ENCODE measurements at places on chromosomes 5 and 9.
A peak's percentile ranks its signal among the peaks of the same experiment; 100 is the strongest.

DNA sequence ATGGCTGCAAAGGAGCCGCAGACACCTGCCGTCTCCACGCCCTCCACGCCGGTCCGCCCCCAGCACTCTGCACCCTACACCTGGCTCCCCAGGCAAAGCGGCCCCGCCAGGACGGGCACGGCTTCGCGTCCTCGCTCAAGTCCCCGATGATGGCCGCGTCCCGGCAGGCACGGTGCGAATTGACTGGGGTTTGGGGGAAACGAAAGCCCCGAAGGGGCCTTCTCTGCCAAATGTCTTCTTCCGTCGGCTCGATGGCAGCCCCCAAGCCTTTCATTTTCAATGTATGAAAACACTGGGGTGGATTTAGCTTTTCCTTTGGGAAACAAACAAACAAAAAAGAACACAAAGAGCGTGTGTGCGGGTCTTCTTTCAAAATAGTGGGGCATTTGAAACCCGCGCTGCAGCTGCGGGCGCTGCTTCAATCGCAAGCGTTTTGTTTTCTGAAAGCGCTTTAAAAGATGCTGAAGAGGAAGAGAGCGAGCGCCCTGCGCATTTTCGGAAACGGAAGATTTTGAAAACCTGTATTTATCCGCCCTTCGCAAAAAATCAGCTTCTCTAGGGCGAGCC, 160.0 kb downstream of the RMI1 start:
- DNase-seq, result no peak

GRCh38 chr5:54243483-54244080, 66.8 kb downstream of the ARL15 start:
- DNase-seq, result peak; percentile 24

GRCh38 chr5:77066823-77067442, 20.2 kb downstream of the ZBED3 start:
- DNase-seq, result peak; percentile 43

DNA sequence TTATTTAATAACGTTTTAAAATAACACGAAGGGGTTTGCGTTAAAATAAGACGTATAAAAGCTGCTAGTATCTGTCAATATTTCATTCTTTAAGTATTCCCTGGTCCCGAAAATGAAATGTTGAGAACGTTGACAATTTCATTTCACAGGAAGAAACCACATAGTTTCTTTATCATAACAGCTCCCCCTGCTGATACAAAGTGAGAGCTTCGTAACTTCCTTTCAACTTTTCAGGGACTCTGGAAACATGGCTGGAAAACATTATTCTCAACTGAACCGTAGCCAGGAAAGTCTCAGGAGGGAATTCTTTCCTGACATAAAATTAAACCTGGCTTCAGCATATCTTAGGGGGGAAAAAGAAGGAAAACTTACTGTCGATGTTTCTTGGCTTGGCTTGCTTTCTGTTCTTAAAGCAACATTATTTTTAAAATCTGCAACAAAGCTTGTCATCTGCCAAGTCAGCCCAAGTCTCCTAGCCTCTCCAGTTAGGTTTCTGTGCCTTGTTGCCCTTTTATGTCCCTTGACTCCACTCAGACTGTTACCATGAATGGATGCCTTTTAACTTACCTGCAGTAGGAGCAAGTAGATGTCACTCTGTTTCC, 122.9 kb upstream of the DAB2 start:
- DNase-seq, result peak; percentile 50

DNA sequence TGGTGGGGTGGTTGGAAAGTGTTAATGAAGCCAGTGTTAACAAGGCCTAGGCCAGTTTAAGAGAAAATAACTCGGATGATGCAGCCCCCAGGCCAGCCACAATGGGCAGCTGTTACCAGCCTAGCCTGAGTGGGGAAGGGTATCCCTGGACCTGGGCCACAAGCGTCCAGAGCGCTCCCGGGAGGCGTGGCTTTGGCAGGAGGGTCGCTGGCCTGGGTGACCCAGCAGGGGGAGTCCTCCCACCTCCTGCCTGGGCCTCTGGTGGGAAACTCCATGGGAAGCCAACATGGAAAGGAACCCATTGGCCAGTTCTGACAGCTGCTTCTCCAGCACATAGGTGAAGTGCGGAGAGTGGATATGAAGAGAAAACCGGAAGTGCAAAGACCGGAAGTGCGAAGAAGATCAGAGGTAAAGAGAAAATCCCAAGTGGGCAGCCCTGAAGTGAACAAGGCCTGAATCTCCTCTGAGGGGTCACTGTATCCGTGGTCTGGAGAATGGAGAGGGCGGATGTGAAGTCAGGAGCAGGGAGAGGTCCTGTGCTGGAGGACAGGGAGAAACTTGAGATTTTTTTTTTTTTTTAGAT, 79.0 kb downstream of the ADCY2 start:
- DNase-seq, result no peak
